ENCODE measurements at places on chromosomes 11 and 22.

GRCh38 chr11:91178366-91178765, 955.5 kb upstream of the CHORDC1 start:
- DNase-seq, result no peak

DNA sequence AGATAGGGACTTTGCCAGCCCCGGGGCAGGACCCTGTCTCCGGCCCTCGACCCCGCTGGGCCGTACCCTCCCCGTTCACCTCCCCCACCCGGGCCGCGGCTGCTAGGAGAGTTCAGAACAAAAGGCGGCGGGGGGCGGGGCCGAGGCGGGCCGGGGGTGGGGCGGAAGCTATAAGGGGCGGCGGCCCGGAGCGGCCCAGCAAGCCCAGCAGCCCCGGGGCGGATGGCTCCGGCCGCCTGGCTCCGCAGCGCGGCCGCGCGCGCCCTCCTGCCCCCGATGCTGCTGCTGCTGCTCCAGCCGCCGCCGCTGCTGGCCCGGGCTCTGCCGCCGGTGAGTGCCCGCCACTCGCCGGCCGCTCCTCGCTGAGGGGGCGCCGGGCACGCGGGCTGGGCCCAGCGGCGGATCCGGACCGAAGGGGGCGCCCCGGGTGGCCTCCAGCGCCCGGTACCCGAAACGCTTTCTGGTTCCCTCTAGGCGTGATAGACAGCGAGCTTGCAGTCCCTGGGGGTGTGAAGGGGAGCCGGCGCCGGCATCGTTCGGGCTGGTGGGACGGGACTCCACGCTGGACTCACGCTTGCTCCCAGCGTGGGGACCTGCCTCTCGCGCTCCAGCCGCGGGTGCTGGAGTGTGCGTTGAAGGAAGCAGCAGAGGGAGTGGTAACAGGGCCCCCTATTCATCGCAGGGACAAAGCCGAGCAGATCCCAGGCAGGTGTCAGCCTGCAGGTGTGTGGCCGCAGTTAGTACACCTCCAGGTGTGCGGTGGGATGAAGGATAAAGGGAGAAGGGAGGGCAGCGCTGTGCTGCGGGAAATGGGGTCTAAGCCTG, at the start of gene MMP11:
TSS of gene MMP11 (plus strand) at position 201 of the 825 bp plus-strand sequence. CDS start at position 223, 22 bp downstream.
- DNase-seq, result no peak

DNA sequence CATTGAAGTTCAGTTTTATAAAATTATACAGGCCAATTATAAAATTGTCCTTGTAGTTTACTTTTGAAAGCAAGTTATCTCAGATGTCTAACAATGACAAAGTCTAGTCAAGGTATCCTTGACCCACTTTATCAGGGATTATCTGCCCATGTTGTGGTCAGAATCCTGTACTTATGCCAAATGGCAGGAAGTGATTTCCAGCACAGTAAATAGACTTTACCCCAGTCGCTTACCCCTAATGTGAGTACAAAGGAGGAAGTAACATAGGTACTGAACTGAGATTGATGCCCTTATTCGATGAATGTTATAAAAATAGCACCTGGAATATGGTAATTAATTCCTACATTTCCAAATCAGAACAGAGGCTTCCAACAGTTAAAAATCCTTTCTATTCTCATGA, 355.7 kb downstream of the CNTN5 start:
- DNase-seq, result no peak

DNA sequence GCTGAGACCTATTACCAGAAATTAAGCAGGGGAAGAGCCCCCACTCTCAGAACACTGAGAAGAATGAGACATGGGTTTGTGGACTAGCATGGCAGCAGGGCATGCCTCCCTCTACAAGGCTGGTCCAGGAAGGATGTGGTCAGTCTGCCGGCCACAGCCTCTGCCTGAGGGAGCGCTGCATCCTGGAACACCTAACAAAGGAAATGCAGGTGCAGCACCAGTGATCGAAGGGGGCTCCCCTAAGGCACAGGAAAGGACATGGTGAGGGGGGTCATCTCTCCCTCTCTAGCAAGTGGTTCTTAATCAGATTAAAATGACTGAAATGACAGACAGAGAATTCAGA, 40.6 kb upstream of the ARL14EP start:
- no peak for DNase-seq

GRCh38 chr11:14093065-14093464, 130.5 kb downstream of the SPON1 start:
- no peak for DNase-seq

DNA sequence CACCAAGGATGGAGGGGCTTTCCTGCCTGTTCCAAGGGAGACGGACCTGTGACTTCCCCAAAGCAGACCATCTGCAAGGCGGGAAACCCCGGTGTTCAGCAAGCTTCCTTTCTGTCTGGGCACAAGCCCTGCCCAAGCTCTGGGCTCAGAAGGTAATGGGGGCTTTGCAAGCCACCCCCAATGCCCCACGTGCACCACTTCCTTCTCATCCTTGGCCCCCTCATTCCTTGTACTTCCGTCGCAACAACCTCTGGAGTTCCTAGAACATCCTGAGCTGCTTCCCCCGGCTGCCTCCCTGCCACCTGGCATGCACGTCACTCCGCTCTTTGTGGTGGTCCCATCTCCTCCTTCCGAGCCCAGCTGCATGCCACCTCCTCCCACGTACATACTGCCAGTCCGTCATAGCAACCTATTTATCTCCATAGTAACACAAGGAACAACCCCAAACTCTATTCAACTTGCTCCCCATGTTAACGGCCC, 3.9 kb downstream of the MYEOV start:
- no peak for DNase-seq

All from activated CD4-positive, CD25-positive, alpha-beta regulatory T cell treated with anti-CD3 and anti-CD28 coated beads, Interleukin-2, amount 50 U/mL, for 16 hours (primary cell).